ENCODE measurements at places on chromosomes 4 and X.

GRCh38 chr4:87560802-87561201, 31.6 kb upstream of the SPARCL1 start:
- no peak for DNase-seq

DNA sequence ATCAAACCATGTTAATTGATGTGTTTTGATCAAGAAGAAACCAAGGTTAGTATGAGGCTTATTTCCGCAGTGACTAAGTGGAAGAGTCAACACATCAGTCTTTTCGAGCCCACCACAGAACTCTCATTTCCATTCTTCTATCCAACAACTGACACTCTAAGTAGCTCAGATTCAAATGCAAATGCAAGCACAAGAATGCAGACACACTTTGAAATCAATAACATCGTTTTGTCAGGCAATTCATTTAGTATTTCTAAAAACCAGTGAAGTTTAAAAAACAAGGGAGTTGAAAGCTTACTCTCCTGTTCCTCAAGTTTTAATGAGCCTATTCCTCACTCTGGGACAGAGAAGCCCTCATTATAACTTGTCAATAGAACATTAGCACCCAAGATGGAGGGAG, 433.1 kb downstream of the ZIC3 start:
- no peak for DNase-seq

DNA sequence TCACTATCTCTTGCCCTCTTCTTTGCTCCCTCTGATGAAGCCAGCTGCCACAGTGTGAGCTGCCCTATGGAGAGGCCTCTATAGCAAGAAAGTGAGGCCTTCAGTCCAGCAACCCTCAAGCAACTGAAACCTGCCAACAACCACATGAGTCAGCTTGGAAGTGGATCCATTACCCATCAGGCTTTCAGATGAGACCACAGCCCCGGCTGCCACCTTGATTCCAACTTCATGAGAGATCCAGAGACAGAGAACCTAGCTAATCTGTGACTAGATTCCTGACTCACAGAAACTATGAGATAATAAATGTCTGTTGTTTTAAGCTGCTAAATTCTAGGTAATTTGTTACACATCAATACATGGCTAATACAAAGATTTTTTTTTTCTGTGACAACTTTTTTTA, 20.4 kb upstream of the WAS start:
- no peak for DNase-seq

- DNase-seq = no peak
Observed at GRCh38 chrX:130529531-130529930, 127.7 kb downstream of the RBMX2 start.

GRCh38 chr4:80179637-80180161, 17.6 kb upstream of the PRDM8 start:
- DNase-seq = no peak

DNA sequence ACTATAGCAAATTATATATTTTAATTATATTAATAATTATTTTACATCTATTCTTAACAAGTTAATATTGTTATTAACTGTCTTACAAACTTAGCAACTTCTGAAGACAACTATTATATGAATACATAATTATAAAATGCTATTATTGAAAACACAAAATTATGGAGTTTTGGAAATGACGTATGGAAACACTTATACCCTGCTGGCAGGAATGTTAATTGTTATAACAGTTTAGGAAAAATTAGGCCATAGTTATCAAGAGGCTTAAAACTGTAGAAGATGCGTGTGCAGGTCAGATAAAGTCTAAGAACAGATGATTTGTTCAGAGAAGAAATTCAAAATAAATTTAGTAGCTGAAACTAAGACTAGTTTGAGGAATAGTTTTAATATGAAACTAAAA, 211.7 kb downstream of the FAT4 start:
- no peak for DNase-seq

GRCh38 chrX:34866646-34867045, 76.0 kb upstream of the FAM47B start:
- no peak for DNase-seq

Data from fibroblast of the conjunctiva (primary cell).